Activated gamma-delta T cell treated with Interleukin-2 at 50 U/mL for 16 hours (primary cell): ENCODE measurements at places on chromosomes 1 and 21.

DNA sequence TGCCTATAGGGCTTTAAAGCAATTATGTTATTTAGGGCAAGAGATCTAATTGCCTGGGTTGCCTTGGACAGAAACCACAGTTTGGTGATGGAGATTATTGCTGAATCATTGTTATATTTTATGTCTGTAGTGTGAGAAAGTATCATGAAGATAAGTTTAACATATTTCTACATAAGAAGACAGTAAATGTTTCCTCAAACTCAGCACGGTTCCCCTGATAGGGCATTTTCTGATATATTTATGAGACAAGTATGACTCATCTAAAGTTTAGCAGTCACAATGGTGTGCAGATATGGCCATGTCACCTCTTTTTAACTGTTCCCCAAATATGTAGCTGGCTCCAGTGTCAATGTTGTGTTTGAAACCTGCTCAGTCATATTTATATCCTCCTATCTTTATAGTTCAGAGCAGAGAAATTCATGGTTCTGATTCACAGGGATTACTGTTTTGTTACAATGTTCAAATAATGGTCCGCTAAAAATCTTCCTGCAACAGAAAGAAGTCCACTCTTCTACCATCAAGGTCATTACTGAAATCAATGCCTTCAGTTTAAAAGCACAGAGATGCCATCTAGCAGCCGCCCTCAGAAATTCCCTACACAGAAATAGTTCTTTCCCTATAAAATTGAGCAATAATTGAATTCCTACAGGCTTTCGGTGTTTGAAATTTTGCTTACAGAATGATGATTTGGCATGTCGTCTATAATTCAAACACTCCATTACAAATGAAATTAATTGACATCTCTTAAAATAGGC lies 3.7 kb downstream of the OLFM3 start:
- no peak for DNase-seq

GRCh38 chr1:230708631-230709580 lies 5.0 kb downstream of the AGT start:
- no peak for DNase-seq

- no peak for DNase-seq
Observed at GRCh38 chr1:229636042-229636441, 10.0 kb downstream of the URB2 start.

DNA sequence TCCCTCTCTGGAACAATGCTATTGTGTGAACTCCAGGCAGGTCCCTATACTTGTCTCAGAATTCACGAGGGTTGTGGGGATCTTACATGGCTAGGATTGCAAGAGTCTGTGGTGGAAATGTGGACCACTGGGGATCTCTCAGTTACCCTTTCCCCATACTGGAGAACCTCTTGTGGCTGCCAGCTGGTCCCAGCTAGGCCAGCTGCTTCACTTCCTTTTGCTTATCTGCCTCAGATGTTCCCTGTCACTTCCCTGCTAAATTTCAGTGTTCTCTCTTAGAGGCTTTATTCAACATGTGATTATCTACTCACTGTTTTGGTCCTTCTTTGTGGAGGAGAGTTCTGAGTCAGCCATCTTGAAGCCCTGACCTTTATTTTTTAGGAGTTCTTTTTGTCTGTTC lies 75.9 kb upstream of the SAMD13 start:
- DNase-seq = no peak

- no peak for DNase-seq
Observed at GRCh38 chr1:165383067-165383466, 26.6 kb upstream of the LMX1A start.

- no peak for DNase-seq
Observed at GRCh38 chr1:25174363-25174729, 58.0 kb downstream of the SYF2 start.

DNA sequence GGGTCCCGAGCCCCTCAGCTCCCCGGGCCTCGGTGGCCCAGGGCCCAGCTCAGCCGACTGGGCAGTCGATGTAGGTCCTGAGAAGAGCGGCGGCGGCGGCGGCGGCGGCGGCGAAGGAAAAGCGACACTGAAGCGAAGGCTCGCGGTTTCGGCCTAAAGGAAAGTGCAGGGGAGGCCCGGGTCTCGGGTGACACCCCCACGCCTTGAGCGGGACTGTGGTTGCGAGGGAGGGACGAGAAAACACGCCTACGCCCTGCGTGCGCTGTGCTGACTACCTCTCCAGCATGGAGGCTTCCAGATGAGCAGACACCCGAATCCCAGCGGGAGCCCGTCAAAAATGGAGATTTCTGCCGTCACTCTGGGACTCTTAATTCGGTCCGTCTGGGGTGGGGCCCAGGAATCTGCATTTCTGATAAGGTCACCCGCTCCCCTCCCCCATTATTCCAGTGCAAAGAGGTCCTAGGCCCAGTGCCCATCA lies 31.2 kb downstream of the DNTTIP2 start:
- DNase-seq = peak; percentile 65

GRCh38 chr21:18164483-18164882 lies 80.2 kb upstream of the CHODL start:
- no peak for DNase-seq

DNA sequence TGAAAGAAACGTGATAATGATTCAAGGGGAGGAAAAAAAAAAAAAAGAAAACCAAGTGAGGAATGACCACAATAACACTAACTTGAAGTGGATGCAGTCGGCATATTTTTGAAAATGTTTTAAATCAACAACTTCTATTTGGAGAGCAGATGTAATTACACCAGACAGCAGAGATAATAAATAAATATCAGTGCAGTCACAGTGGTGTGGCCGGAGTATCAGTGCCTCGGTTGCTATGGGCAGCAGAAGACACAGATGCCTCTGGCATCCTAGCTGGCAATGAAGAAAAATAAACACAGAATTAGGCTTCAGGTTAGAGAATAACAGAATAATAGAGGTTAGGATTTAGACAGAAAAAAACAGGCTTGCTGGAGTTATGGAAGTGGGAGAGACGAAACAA lies 888.3 kb downstream of the LTN1 start:
- DNase-seq = no peak

GRCh38 chr1:65255656-65256050 lies 53.7 kb upstream of the DNAJC6 start:
- DNase-seq = no peak

DNA sequence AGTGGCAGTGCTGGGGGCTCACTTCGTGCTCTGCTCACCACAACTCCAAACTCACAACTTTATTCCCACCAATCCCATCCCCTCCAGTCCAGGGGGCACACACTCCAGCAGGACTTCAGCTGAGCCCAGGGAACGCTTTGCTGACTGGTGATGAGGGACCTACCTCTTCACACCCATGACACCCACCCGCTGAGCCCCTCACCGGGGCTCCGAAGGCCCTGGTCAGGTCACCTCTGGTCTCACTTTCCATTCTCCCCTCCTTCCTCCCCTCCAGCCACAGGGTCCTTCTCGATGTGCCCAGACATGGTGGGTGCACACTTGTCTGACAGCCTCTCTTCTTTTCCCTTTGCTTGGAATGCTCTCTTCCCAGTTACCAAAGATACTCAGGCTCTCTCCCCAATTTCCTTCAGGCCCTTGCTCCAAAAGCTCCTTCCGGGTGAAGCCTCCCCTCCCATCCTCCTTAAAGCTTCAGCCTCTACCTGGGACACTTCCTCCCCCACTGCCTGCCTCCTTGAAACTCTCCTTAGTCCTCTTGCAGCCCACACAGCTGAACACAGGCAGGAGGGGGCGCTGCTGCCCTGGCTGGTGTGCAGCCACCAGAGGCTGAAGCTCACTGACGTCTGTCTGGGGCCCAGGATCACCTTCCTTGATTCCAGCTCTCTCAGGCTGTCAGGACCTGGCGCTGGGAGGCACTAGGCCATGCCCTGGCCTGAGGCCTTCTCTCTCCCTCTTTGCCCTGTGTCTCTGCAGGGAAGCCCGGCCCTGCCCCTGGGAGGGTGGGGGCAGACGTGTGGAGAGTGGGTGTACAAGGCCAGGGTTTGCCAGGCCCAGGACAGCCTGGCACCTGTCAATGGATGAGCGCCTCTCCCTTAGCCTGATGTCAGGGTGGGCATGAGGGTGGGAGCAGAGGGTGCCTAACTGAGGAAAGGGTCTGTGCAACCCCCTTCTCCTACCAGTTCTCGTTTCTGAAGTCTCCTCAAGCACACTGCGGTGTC lies 1.6 kb downstream of the KCNE1 start:
- no peak for DNase-seq

- no peak for DNase-seq
Observed at GRCh38 chr21:42373196-42373907, 7.0 kb upstream of the TFF1 start.

DNA sequence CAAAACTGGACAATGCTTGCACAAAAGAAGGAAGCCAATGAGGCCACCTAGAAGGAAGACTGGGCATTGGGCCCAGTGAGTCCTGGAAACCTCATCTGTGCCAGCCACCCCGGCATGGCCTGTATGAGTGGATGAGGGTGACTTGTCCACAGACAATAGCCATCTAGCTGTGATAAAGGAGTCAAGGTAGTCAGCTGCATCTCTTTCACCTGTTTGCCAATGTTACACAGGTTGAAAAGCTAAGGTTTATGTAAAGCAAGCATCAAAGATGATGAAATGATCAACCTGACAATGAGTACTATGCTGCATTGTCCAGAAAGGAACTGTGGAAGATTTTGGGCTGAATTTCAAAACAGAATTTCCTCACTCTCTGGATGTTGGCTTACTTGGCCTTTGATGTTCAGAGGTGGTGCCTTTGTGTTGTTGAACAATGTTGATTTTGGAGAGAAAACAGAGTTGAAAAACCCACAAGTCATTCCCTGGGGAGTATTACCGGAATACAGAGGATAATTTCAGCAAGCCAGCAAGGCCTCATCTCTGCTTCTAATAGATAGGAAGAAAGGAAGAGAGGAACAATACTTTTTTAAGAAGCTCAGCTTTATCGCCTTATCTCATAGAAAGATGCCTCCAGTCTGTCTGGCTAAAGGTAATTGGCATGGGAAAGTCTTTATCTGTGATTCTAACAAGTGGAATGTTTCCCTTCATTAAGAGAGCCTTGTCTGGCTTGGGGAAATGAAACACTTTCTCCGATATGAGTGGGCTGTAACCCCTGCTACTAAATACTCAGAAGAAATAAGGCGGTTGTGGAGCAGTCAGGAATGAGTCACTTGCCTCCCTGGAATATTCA lies 11.4 kb upstream of the SELE start:
- DNase-seq = no peak

DNA sequence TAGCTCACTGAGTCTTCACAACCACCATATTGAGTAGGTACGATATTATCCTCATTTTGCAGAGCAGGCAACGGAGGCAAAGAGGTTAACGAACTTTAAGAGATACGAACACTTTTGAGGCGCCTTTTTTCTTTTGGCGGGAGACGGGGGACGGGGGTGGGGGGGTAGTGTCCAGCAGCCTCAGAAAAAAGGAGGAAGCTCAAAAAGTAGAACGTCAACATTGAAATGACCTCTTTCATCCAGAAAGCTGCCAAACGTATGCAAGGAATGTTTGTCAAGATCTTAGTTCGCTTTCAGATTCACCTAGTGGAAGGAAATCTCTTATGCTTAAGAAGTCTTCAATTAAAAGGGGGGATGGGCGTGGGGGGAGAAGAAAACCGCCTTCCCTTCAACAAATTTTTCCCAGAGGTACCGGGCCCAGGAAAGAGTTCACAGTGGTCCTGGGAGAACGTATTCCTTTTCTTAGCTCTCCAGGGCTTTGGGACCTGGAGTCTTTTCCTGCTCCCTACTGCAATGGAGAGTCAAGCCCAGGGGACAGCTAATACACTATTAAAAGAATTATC lies 1.1 kb upstream of the PCAT6 start:
- DNase-seq = no peak

DNA sequence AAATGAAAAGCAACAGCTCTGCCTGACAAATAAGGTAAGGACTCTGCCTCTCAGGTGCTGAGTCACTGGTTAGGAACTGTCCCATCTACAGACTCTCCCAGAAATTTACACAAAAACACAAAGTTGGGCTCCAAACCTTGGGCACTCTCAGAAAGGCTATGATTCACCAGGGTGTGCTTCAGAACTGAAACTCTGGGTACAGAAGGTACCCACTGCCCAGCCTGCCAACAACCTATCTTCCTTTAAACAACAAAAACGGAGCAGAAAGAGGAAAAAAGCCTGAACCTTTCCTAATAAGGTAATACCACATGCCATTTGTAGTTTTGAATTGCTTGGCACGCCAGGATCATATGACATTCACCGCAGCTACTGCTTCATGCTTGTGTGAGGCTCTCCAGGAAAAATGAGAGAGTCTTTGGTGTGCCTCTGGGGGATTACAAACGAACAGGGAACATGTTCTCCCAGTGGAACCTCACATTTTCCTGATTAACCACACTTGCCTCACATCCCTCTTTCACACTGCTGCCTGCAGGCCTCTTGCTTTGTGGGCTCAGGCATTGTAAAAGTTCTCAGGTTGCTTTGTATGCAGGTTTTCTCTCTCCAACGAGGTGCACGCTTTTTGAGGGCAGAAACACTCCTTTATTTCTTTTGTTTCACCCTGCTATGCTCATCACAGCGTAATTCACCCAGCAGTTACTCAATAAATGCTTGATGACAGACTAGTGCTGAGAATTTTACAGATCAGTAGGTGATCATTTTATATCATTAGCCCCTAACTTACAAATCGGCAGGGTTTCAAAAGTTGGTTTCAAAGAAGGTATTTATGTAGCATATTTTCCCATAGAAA lies 65.1 kb downstream of the GADD45A start:
- DNase-seq = no peak

DNA sequence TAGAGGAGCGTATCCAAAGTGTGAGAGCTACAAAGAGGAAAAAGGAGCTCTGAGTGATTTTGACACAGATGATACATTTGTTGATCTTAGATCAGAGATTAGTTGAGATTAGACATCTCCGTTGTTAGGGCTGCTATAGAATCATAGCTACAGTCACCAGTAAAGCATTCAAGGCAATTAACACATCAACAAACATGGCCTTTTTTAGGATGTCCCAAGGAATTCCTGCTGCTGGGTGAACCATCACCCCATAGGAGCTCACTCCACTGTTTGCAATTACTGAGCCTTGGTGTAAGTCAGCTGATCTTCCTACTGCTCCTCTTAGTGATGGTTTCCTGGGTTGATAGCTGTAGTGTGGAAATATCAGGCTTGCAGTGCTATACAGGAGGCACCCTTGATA lies 6.7 kb upstream of the RSRP1 start:
- DNase-seq = no peak

DNA sequence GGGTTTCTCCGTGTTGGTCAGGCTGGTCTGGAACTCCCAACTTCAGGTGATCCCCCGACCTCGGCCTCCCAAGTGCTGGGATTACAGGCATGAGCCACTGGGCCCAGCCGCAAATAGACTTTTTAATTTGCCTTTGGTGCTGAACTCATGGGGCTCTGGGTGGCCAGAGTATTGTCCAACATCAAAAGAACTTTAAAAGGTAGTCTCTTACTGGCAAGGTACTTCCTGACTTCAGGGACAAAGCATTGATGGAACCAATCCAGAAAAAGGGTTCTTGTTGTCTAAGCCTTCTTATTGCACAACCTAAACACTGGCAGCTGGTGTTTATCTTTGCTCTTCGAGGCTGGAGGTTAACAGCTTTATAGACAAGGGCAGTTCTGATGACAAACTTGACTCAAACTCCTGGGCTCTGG lies 3.8 kb upstream of the KTI12 start:
- no peak for DNase-seq
